Activated CD4-positive, CD25-positive, alpha-beta regulatory T cell (primary cell): ENCODE measurements at places on chromosomes 6 and 20.
A peak's percentile ranks its signal among the peaks of the same experiment; 100 is the strongest.

- DNase-seq: no peak
These were observed 375.8 kb downstream of the THBS2 start for GRCh38 chr6:168877821-168878282.

DNA sequence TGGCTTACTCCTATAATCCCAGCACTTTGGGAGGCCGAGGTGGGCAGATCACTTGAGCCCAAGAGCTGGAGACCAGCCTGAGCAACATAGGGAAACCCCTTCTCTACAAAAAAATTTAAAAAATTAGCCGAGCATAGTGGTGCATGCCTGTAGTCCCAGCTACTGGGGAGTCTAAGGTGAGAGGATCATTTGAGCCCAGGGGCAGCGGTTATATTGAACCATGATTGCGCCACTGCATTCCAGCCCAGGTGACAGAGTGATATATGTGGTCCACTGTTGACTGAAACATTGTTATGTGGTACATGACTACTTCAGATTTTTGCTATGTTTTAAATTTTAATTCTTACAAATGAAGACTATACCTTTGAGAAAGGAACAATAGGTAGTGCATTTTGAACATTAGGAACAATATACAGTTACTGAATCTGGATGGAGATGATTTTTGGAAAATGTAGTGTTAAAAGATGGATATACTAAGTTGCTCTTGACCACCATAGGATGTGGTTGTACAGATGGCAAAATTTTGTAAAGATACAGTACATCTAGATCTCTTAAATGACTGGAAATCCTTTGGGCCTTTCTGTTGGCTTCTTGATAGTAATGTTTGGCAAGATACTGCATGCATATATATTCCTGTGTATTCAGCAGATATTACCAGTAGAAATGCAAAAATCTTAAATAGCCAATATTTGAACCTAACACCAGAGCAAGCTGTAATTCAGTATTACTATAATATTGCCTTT is 35.9 kb downstream of the MAPK14 start:
- DNase-seq: no peak

DNA sequence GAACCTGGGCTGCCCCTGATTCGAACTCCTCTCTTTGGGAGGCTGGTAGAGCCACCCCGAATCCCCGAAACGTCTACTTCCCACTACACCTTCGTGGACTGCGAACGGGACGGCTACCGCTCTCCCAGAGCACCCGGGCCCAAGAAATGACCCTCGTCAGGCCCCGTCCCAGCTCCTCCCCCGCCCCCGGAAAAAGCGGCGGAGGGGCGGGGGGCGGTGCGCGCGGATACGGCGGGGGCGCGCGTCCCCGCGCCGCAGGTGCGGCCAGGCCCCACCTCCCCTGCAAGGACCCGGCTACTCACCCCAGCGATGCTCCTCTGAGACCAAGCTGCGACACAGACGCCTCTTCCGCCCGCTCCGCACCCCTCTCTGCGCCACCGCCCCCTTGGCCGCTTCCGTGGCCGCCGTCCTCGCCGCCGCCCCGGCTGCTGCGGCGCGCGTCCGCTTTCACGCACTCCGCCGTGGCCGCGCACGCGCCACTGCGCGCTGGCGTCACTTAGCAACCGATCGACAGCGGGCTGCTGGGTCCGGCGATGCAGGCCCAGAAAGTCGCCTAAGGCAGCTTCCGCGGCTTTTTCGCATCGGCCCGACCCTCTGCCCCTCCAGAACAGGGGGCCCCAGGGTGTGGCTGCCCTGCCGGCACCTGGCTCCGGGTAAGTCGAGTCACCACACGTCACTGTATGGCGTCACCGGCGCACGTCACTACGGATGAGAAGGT is at the start of gene BTBD9:
BTBD9 (minus strand) TSS at position 432 of the 718 bp plus-strand sequence.
- DNase-seq: peak; percentile 79

- DNase-seq: no peak
These were observed 51.8 kb upstream of the RIPOR2 start for GRCh38 chr6:24987446-24988115.
